ENCODE measurements at places on chromosomes 1 and 21.

- DNase-seq = no peak
Observed at GRCh38 chr1:174956976-174957375, 42.8 kb upstream of the CACYBP start.

- no peak for DNase-seq
Observed at GRCh38 chr1:231338270-231339128, at the start of gene SPRTN. TSS of gene SPRTN (plus strand) at chr1:231338293. CDS start at chr1:231338384, 91 bp downstream.

DNA sequence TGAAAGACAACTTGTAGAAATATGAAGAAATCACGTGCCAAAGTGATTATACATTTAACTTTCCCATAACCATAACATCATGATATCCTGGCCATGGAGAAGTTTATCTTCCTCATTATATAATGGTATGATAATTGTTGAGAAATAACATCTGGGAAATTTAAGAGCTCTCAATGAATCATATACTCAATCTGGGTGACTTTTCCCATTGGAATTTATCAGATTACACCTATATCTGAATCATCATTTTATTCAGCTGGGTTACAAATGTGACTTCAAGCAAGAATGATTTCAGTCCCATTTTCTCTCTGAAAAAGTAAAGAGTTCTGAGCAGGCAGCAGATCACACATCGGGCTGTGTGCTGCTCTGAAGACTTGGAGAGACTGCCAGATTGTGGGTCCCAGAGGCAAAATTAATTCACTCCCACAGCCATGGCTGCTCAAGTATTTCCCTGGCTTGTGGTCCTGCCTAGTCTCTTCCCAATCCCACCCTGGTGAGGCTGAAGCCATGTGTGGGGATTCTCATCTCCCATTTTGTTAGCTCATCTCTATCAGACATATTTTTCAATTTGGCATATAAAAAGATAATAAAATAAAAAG, 278.0 kb downstream of the MRPL39 start:
- no peak for DNase-seq

DNA sequence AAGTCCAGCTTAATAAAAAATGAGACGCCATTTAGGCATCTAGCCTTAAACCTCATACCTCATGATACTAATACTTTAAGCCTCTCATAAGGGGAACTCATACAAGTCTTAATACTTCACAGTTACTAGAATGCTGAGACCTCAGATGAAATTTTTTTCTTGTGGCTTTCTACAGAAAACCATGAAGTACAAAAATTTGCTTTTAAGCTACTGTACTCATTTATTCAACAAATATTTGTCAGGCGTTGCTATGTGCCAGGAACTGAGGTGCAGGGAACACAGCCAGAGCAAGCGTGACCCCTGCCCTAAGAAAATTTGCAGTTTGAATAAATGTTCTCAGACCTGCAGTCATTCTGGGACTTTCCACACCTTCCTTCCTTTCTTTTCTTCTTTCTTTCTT, 150.6 kb downstream of the MRPL39 start:
- DNase-seq = no peak

- DNase-seq = no peak
Observed at GRCh38 chr1:43564551-43565348, 34.1 kb downstream of the PTPRF start.

DNA sequence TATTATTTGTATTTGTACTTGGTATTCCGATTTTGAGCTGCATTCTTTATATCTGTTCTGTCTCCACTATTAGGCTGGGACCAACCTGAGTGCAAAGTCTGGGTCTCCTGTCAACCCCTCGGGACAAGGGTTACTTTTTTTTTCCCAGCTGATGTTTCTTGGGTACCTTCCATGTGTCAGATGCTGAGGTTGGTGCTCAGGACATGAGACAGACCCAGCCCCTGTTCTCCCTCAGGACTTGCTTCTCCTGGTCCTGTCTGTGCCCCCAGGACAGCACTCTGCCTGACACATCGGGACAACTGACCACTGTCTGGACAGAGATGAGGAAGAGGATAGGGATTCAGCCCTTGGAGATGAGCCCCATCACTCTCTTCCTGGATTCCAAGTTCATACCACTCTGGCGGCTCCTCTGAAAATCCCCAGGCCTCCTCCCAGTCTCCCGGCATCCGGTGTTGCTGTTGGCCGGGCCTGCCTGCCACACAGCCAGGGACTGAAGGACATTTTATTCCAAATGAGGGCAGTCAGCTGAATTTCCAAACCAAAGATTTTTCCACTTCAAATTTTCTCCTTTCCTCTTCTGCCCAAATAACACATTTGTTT, 55.6 kb upstream of the FMOD start:
- no peak for DNase-seq

DNA sequence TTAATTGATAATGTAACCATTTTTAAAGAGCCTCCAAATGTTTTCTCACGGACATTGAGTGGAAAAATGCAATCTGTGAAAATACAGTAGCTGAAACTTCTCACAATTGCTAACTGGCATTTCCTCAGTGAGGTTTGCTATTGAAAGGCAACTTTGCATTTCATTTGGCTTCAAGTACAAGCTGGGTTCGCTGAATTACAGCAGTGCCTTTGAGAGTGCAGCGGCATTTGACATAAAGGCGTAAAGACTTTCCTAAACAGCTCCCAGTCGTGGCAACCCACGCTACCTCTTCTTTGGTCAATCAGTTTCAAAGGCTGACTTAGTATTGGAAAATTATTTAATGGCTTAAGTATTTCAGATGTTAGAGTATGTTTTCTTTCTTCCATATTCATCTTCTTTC, 39.3 kb upstream of the ZBTB18 start:
- DNase-seq = no peak

DNA sequence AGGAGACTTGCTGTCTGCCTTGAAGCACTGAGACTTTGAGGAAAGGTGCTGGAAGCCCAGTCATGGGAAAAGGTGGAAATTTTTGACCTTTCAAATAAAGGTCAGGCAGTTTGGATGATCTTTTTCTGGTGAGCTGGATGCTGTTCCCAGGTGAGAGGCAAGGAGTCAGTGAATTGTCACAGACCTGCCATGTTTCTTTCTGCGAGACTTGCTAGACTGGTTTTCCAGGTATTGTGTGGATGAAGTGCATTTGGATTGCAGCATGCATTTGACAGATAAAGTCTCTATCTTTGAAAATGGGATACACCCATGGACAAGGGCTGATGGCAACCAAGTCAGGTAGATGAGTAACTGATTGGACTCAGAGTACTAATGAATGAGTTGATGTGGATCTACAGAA, 65.7 kb upstream of the NHLH2 start:
- DNase-seq = no peak

GRCh38 chr1:66335125-66335524, 198.8 kb upstream of the SGIP1 start:
- no peak for DNase-seq

DNA sequence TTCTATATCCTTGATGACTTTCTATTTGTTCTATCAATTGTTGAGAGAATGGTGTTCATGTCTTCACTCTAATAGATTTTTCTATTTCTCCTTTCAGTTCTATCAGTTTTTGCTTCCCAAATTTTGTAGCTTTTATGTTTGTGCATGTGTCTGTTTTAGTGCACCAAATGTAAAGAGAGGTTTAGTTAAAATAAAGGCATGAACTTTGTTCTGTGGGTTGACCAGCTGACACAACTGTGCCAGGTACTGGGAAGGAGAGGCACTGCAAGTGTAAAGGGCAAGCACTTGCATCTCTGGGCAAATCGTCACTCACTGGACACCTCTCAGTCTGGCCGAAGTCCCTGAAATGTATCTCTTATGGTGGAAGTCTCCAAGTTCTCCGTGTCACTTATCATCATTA, 38.6 kb upstream of the ABCD3 start:
- DNase-seq = no peak

- DNase-seq = peak; percentile 61
Observed at GRCh38 chr1:31182352-31182751, 57.3 kb downstream of the NKAIN1 start.

GRCh38 chr1:30123896-30124295, 599.5 kb downstream of the MATN1 start:
- DNase-seq = no peak

DNA sequence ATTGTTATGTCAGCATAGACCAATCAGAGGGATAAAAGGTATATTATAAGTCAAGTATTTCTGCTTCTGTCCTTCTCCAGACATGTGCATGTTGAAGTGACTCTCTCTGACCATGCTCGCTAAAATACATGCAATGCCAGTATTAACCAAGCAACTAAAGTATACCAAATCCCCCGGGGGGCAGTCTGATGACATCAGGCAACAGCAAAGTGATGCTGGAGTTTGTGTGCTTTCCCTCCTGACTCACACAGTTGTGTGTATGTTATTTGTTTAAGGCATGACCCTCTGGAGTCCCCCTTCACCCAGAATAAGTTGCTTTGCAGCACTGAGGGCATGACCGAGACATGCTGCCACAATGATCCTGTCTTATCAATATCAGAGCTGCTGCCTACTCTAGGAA, 2.1 kb downstream of the BRINP2 start:
- no peak for DNase-seq

DNA sequence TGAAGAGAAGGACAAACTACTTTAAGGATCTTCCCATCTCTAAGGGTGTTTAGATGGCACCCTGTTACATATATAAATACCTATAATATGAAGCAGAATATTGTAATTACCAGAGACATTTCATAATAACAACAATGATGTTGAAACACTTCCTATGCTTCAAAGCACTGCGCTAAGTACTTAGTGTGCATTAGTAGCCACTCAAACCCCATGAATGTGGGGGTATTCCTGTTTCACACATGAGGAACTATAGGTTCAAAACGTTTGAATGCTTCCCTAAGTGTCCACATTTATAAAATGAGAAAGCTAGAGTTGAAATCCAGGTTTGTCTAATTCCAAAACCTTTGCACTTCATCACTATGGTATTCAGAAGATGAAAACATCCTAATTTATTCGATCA, 18.5 kb upstream of the OR10J5 start:
- DNase-seq = no peak

DNA sequence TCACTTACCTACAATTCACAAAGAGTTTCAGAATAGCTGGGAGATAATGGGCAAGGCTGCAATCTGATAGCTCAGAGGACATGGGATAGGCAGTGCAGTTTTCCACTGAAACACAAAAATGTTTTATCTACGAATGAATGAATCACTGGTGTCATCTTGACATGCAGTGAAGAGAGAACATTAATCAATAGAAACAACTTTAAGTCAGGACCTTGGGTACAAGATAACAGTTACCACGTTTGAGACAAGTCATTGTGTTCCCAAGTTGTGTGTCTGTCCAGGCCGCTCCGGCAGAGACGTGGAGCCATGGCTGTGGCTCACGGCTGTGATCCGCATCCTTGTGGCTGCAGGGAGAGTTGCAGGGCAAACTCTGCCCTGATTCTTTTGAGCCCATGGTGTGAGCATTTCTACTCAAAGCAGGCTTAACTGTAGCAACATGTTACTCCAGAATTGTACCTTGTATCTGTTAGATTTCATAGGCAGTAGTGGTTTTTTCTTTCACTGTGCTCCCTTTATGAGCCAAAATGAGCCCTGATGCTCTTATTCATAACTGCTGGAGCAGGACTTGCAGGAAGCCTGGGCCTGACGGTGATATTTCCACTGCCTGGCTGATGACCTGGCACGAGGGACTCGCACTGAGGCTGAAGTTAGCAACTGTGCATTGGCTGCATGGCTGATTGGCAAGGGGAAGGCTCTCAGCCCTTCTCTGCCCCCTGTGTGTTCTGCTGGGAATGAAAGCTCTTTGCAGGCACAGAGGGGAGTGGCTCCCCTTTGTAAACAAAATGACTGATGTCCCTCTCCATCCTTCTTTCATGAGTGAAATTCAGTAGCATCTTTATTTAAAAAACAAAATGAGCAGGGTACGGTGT, 465.2 kb downstream of the AJAP1 start:
- no peak for DNase-seq

DNA sequence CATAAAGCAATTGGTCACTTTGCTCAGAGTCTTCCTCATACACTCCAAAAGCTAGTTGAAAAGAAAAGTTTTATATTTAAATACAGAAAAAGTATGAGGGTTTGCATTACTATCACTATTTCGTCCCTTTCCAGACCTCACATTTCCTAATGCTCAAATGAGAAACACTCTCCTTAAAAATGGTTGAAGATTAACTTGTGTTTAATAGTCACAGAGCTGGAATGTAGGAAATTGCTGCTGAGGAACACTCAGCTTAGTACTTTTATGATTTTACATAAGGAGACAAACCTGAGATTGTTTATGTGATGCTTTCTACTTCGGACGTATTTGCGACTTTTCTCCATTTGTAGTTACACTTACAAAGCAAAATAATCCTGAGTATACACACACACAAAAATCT, 39.8 kb downstream of the MYSM1 start:
- no peak for DNase-seq

- DNase-seq = peak; percentile 54
Observed at GRCh38 chr1:98870959-98871903, 133.4 kb downstream of the PLPPR5 start.

DNA sequence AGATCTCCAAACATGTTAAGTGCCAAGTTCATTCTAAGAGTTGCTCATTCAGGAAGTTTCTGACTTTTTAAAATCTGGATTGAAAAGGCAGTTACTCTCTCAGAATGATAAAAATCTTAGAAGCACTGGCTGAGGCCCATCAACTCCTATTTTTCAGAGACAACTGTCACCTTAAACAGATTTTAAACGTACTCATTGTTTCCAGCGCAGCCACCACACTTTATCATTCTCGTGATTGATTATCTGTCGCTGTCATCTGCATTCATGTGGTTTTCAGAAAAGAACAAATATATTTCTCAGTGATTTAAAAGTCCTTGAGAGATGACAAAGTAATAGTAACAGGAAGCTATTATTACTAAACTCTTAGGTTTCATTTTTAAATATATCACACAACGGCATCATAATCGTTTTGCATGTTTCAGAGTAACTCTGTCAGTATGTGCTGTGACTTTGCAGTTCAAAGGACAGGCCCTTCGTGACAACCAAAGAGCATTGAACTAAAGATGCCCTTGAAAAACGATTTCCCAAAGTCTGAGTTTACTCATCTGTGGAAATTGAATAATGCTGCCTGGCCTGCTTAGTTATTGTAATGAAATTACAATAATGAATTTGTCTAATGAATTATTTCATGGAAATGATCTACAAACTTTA, 14.9 kb upstream of the KCNK1 start:
- no peak for DNase-seq

DNA sequence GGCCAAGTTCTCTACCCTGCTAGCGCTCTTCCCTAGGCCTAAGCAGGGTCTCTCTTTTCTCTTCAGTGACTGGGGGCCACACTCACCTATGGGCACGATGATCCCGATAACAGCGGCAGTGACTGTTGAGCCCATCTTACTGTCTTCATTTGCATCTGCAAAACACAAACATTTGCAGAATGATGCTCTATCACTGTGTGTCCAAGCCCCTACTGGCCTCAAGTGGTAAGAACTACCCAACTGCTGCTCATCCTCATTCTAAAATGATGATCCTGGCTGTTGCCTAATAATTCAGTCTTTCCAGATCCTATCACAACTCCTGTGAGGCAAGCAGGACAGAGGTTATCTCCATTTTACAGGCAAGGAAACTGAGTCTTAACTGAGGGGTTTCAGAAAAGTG, 16.7 kb upstream of the MAGOH start:
- DNase-seq = no peak
